ENCODE measurements at places on chromosomes 16 and 17.

DNA sequence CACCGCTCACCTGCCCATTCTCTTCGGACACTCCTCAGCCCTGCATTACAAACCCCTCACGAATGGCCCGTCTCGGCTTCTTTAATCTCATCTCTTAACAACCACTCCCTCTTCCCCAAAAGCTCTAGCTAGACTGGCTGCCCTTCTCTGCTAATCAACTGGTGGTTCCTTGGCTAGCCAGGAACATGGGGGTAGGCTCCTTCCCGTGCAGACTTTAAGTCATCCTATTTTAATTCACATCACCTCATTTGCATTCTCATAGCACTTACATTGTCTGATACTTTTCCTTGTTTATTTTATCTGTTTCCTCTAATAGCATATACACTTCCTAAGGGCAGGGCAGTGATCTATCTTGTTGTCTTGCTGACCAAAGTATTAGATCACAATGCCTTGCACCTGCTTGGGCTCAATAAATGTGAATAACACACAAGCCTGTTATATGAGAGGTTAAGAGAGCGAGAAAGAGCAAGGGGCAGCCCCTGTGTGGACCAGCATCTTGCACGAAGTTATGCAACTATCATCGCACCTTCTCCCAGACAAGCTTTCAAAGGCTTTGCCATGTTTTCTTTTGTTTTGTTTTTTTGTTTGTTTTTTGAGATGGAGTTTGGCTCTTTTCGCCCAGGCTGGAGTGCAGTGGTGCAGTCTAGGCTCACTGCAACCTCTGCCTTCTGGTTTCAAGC, 9.8 kb downstream of the TP53 start:
- no peak for DNase-seq

DNA sequence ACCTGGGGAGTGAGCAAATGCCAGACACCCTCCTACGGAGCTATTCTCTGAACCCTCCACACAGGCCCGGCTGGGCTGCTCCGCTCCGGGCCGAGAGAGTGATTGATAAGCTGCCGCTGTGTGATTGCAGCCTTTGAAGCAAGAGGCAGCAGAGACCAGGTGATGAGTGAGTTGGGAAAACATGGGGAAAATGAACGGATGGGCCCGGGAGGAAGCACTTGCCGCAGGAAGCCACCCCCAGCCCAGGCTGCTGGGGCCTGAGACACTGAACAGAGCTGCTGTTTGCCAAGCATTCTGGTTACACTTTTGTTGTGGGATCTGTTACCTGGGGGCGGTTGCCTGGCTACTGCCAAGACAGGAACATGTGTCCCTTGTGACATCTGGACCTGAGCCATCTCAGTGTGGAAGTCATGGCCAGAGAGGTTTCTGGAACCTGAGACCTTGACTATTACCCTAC, 46.4 kb upstream of the KLHDC4 start:
- no peak for DNase-seq

DNA sequence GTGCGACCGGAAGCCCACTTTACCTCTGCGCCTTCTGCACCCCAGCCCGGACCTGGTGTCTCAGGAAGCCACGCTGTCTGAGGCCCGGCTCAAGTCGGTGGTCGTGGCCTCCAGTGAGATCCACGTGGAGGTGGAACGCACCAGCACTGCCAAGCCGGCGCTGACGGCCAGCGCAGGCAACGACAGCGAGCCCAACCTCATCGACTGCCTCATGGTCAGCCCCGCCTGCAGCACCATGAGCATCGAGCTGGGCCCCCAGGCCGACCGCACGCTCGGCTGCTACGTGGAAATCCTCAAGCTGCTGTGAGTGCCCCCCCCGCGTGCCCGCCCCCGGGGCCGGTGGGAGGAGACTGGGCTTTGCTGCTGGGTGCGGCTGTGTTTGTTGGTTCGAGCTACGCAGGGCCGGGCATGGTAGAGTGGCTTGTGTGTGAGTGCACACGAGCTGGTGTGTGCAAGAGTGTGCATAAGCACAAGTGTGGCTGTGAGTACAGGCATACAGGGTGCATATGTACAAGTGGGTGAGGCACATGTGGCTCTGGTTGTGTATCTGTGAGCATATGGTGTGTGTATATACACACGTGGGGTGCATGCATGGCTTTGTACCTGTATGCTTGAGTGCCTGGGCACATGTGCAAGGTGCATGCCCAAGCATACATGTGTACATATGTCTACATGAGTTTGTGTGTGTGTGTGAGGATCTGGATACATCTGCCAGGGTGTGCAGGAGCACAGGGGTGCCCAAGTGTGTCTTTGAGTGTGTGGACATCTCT, 100.6 kb upstream of the PLCG2 start:
- no peak for DNase-seq

- no peak for DNase-seq
These were observed 26.5 kb downstream of the NKD1 start for GRCh38 chr16:50574745-50575136.

- no peak for DNase-seq
These were observed 16.3 kb downstream of the KANSL1 start for GRCh38 chr17:46176975-46177374.

DNA sequence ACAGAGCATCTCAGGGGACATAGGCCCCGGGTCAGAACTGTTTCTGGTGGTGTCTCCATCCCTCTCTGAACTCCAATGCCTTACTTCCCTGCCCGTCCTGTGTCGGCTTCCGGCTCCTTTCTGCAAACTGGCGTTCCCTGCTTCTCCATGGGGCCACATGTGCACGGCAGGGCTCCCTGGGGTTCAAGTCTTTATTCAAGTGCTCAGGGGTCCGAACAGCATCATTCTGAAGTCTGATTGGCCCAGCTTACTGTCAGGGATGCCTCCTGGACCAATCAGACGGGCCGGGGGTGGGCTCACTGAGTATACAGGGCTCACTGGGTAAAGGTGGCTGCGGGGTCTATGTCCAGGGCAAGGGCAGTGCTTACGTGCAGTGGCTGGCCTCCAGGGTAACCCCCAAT, 17.1 kb downstream of the C16orf82 start:
- DNase-seq = no peak

DNA sequence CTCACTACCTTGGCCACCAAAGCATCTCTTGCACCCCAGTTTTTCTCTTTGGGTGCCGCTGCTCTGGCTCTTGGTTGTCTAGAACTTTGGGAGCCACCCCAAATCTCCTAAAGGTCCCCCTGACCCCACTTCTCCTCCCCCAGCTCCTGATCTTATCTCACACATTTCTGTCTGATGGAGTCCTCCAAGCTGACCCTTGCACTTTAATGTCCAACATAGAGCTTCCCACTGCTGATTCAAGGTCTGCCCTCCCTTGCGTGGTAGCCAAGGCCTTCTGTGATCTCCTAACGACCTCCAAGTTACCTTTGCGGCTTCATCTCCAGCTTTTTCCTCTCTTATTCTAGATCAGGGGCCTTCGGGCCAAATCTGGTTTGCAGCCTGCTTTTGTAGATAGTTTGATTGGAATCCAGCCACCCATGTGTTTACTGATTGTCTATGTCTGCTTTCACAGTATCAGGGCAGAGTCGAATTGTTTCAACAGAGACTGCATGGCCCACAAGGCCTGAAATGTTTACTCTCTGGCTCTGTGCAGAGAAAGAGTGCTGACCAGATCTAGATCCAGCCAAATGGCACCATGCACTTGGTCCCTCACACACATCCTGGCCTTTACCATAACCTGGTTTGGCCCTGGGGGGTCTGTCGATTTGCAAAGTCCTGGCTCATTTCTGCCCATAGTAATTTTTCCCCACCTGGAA, 168.6 kb downstream of the HAPSTR1 start:
- DNase-seq = no peak

- DNase-seq = no peak
These were observed 20.7 kb downstream of the PIK3R6 start for GRCh38 chr17:8846768-8847211.

- DNase-seq = no peak
These were observed 562.8 kb upstream of the ZFHX3 start for GRCh38 chr16:73610605-73611156.

GRCh38 chr16:819336-820043, 19.0 kb upstream of the GNG13 start:
- DNase-seq = no peak

DNA sequence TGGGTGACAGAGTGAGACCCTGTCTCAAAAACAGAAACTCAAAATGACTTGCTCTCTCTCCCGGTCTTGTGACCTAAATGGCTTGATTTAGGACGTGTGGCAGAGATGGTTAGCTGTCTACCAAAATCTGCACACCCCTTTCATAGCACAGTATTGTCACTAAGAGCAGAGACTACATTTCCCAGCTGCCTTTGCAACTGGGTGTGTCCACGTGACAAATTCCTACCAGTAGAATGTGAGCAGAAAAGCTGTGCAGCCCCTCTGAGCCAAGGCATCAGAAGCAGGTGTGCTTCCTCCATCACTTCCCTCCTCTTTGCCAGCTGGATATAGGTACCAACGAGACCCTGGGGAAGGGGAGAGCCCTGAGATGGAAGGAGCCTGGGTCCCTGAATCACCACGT, 25.5 kb downstream of the GPR142 start:
- no peak for DNase-seq

- no peak for DNase-seq
These were observed 11.9 kb downstream of the FASN start for GRCh38 chr17:82085931-82086764.

DNA sequence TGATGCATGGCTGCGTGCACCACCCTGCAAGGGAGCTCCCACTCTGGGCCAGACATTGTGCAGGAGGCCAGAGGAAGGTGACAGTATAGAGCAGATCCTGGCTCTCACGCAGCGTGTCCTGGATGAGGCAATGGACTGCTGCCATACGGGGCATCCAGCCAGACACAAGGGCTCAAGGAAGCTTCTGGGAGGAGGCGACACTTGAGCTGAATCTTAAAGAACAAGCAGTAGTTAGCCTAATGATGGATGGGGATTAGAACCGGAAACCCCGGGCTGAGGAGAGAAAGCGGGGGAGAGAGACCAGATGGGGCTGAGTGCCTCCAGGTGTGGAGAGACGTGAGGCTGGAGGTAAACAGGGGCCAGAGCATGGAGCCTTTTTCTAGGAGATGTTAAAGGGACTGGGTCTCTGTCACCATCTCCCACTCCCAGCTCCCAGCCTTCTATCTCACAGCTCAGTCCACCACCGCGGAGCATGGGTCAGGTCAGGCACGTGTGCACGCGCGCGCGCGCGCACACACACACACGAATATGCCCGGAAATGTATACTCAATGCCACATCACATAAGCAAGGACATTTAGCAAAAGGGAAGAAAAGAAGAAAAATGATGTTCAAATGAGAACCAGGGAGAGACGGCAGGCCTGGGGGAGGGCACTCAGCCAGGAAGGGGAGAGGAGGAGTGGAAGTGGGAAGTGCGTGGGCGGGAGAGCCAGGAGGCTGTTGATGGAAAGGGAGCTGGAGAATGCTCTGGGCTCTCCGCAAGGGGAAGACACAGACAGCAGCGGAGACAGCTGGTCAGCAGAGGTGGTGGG, 46.3 kb downstream of the CCDC42 start:
- DNase-seq = no peak

GRCh38 chr17:70168044-70168976, 1.0 kb upstream of the KCNJ2 start:
- DNase-seq = no peak

- DNase-seq = no peak
These were observed 104.7 kb downstream of the MRM1 start for GRCh38 chr17:36705874-36706731.

- DNase-seq = no peak
These were observed 15.5 kb downstream of the NFAT5 start for GRCh38 chr16:69581297-69581696.

- no peak for DNase-seq
These were observed 11.9 kb upstream of the COL1A1 start for GRCh38 chr17:50213026-50214022.

DNA sequence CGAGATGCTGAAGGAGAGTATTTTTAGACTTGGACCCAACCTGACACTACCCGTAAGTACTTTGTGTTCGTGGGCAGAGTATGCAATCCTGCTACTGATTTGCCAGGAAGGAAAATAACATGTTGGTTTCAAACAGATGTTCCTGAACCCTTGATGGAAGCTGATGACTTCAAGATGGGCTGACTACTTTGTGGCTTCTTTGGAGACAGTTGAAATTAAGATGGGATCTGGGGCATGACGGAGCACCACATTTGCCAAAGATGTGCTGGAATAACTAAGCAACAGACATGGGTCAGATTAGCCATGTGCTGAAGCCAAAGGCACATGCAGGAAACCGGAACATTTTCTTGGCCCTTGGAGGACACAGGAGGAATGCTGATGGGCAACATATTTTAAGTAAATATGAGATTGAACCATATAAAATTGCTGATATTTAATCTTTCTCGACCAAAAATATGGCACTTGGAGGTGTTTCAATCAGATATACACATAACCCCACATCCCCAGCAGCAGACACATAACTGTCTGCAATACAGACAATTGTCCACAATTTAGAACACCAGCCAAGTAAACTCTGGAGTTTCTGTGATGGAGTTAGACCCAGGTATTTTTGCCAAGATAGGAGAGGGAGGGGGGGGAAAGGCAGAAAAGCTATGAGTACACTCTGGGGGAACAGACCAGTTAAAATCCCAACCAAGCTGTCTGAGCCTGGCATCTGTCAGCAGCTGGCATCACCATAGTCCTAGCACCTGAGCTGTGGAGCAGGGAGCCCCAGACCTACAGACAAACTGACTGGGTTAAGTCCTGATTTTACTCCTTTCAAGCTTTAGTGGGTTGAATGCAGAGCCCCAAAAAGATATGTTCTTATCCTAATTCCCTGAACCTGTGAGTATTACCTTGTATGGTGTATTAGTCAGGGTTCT, 329.4 kb upstream of the CDH5 start:
- DNase-seq = no peak

- DNase-seq = no peak
These were observed 14.2 kb upstream of the SLC6A2 start for GRCh38 chr16:55641430-55642056.

DNA sequence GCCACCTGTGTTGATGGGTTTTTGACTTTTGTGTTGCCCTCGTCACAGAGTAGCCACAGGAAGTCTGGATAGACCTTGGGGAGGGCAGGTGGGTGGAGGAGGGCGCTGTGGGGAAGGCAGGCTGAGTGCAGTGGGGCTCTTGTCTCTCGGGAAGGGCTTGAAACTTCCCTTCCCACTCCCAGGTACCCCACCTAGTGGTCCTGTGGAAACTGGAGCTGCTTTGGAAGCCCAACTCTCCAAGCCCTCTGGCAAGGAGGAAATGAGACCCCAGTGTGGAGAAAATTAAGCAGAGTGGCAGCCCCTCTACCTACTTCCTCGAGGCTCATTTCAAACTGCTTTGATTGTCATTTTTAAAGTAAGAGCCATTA, 9.2 kb downstream of the CA5A start:
- DNase-seq = no peak

DNA sequence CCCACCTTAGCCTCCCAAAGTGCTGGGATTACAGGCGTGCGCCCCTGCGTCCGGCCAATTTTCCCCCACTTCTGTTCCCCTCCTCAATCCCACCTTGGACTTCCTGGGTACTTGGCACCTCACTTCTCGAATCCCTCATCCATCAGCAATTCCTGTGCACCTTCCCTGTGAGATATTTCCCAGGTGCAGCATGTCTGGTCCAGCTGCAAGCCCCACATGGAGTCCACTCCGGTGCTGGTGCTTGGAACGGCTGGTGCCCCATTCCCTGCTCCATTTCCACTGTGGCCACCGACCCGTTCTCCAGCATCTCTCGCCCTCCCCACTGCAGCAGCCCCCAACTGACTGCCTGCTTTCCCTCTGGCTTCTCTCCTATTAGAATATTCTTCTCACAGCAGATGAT, 35.3 kb downstream of the NOL11 start:
- no peak for DNase-seq

- no peak for DNase-seq
These were observed 44.7 kb downstream of the FZD2 start for GRCh38 chr17:44601973-44602372.
